ENCODE measurements at places on chromosomes 1 and 21.
A peak's percentile ranks its signal among the peaks of the same experiment; 100 is the strongest.

GRCh38 chr1:201636510-201636971 lies 97.6 kb downstream of the NAV1 start:
- no peaks in the 10 kb centered on the region for H3K27me3 ChIP-seq
- H3K36me3 ChIP-seq, result no peaks in the 10 kb centered on the region
- DNase-seq, result no peak
- H3K4me3 ChIP-seq, result no peak overlapping the region
- no peak overlapping the region for H3K27ac ChIP-seq

DNA sequence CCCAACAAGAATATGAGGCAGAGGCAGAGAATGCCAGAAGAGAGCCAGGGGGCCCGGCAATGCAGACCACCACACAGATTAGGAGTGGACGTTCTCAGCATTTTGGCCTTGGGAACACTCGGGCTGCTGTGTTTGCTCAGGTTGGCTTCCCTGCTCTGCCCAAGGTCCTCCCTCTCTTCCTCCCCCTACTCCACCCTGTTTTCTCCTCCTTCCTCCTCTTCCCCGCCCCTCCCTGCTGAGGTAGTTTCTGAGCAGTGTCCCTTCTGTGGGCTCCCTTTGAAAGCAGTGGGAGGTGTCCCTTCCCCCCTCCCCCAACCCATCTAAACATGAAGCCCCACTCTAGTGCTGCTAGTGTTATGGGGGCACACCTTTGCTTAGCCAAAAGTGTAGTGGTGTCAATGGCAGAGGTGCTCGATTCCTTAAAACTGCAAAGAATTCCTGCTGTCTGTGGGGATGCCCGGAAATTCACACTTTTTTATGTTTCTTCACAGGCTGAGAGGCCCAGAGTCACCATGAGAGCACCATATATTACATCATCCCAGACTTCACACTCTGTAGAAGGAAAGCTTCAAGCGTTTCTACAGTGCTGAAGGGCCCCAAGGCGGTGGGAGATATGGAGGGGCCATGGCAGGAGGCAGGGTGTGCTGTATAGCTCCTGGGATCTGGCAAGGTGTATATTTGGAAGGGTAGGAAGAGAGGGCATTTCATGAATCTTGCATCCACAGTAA lies at the start of gene HHIPL2:
TSS of gene HHIPL2 (minus strand) at position 161 of the 728 bp plus-strand sequence. CDS start at position 101, 60 bp downstream.
- H3K4me1 ChIP-seq, result no peaks in the 10 kb centered on the region
- DNase-seq, result no peak
- peaks cover 8% of the 10 kb centered on the region for H3K27me3 ChIP-seq
- no peaks in the 10 kb centered on the region for H3K36me3 ChIP-seq
- H3K4me3 ChIP-seq, result no peak within 1 kb of the TSS
- H3K27ac ChIP-seq, result no peak within 1 kb of the TSS

- no peak for DNase-seq
- no peaks in the 10 kb centered on the region for H3K4me1 ChIP-seq
- H3K4me3 ChIP-seq, result no peak overlapping the region
- H3K27me3 ChIP-seq, result no peaks in the 10 kb centered on the region
- H3K27ac ChIP-seq, result no peak overlapping the region
Measured at GRCh38 chr1:73401666-73402065, 796.3 kb downstream of the LRRIQ3 start.

DNA sequence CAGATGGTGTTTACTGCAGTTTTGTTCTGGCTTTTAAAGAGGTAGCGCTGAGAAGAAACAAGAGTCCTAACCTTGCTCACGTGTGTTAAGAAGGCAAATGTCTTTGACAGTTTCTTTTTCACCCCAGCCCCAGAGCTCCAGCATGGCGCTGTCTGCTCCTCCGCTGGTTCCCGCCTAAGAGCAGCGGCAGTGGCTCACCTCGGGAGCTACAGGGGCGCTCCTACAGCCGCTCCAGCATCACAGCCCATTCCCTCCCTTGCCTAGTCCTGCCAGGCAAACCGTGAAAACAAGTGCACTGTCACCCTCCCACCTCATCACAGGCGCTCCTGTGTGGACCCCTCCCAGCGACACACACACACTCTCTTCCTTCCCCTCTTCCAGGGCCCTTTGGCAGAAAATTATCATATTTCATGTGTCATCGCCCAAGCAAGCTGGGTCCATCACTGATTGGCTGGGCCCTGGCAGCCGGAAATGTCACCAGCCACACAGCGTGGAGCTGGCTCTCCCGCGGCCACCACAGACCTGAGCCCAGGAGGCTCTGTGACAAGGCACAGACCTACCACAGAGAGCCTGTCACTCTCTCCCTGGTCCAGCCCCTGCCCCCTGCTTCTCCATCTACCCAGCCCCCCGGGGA lies 1.2 kb upstream of the HIVEP3 start:
- no peaks in the 10 kb centered on the region for H3K27me3 ChIP-seq
- peak overlapping the region; percentile 98 for H3K27ac ChIP-seq
- H3K36me3 ChIP-seq, result peaks cover 15% of the 10 kb centered on the region

Data from activated CD4-positive, alpha-beta T cell treated with anti-CD3 and anti-CD28 coated beads, Interleukin-2, amount 10 ng/mL, durations not matched to agents 7 days and 5 days (primary cell).